Effector memory CD4-positive, alpha-beta T cell (primary cell): ENCODE measurements at places on chromosomes 7 and 10.

- no peak for DNase-seq
Measured at GRCh38 chr10:132169766-132170560, 16.8 kb upstream of the DPYSL4 start.

DNA sequence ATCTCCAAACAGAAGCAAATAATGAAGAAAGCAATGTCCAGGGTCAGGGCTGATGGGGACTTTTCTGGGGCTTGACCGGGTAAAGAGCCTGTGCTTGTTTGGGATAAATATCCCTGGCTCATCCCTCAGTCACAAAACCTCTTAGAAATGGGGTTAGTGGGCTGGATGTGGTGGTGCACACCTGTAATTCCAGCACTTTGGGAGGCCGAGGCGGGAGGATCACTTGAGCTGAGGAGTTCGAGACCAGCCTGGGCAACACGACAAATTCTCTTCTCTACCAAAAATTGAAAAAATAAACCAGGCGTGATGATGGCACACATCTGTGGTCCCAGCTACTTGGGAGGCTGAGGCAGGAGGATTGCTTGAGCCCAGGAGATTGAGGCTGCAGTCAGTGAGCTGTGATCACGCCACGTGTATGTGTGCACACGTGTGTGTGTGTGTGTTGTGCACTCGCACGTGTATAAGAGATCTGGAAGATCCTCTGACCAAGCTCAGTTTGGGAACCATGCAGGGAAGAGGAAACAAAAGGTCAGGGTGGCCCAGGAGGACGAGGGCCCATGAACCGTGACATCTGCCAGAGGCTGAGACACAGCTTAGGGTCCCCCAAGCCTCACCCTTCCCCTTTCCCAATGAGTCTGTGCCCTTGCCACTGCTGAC is 258.6 kb downstream of the TEX36 start:
- no peak for DNase-seq

DNA sequence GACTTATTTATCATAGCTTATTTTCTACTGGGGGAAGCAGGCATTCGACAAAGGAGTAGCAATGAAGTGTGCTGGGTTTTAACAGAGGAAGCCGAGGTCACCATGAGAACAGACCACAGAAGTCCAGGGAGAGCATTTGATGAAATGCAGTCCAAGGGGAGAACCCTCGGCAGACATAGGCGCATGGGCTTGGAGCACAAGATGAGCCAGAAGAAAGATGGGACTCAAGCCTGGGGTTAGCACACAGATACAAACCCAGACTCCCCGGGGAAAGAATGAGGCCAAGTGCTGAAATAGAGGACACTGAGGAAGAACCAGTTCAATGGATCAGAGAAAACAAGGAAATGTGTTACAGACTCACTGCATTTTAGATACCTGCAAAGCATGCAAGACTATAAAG is 209.5 kb downstream of the FAM107B start:
- no peak for DNase-seq

DNA sequence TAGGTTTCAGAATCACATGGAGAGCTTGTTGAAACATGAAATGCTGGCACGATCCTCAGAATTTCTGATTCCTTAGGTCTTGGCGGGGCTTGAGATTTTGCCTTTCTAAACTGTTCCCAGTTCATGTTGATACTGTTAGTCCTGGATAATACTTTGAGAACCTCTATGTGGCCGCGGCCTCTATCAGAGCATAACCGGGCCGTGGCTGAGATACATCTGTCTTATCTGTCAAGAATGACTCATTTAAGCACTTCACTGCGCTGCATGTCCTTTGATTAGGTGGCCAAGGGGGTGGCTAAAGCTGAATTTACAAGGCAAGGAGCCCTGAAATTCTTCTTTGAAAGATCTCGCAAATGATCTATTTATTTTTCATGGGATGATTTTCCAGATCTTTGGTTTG is 66.9 kb downstream of the GALNT17 start:
- no peak for DNase-seq

DNA sequence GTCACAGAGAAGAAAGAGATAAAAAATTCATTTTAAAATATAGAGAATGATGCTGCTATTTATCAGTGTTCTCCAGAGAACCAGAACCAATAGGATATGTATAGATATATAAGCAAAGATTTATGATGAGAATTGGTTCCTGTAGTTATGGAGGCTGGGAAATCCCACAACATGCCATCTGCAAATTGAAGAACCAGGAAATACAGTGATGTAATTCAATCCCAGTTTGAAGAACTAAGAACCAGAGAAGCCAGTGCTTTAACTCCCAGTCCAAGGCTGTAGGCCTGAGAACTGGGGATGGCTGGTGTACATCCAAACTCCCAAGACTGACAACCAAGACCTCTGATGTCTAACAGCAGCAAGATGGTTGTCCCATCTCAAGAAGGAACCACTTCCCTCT is 192.9 kb upstream of the PLXDC2 start:
- no peak for DNase-seq

- DNase-seq, result no peak
Measured at GRCh38 chr7:81180573-81180972, 261.7 kb upstream of the SEMA3C start.

GRCh38 chr10:30455816-30456215 is 21.8 kb downstream of the MAP3K8 start:
- no peak for DNase-seq

DNA sequence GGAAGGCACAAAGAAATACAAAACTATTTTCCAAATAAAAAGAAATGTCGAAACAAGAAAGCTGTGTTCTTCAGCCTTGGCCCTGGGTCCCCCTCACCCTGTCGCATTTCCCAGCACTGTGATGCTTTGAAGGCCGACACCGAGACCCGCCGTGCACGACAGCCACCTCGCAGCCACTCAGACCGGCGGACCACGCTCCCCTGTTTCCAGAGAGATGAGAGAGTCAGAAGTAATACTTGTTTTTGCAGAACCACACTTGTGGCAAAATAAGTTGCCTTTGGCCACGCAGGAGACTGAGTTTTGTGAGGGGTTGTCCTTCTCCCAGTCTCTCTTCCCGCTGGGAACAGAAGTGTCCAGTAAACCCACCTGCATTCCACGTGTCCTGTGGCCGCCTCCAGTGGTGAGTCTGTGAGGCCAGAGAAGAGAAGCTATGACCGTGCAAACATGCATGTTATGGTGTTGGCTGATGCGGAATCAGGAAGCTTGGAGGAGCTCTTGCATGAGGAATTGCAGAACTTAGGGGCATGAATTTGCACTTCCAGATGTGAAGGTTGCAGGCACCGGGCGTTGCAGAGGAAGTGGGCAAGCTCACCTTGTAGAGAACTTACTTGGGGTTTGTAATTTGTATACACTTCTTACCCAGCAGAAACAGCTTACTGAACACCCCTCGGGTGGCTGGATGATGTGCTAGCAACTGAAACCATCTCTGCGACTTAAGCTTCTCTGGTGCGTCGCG is 194.5 kb downstream of the EBF3 start:
- DNase-seq, result no peak

DNA sequence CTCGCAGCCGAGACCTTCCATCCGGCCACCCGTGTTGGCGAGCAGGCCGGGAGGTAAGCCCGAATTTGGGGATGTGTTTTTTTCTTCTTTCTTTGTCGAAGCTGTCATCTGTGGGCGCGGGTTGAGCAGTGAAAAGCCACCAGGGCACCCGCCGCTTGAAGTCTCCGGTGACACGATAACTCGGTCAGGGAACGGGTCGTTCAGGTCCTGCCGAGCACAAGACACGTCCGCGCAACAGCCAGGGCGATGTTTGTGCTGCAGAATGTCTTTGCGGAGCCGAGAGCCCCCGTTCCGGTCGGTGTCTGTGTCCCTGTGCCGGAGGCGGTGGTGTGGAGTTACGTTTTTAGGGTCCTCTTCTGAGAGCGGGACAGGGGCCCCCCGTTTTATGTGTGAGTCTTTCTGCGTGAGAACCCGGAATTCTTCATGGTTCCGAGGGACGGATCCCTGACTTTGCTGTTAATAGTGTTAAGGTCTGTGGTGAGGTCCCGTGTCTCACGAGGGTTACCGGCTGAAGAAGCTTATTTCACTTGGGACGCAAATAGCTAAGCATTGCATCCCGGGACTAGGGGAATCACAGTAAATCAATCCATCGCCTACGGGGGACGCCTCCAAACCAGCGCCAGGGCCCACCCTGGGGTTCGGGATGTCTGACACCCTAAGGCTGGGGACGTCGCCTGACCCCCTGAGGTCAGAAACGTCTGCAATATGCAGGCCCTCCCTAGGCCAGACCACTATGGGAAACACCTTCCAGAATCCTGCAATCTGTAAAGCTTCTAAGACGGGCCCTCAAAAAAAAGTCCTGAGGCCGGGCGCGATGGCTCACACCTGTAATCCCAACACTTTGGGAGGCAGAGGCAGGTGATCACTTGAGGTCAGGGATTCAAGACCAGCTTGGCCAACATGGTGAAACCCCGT is 99.5 kb downstream of the ELFN1 start:
- no peak for DNase-seq
